ENCODE measurements at places on chromosomes 5 and 9.
A peak's percentile ranks its signal among the peaks of the same experiment; 100 is the strongest.

DNA sequence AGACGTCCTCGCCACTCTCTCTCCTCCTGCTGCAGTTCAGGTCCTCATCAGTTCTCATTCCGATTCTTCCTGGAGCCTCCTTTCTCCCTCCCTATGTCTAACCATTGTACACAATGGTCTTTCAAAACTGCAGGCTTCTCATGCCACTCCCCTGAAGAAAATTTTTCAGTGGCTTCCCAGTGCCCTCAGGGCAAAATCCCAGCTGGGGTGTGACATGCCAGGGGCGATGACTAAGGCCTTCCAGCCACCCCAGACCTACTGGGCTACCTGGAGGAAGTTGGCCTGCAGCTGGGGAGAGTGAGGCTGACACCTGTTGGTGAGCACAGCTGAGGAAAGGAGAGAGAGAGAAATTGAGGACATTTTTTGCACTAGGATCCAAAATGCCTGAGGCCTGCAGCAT is 65.2 kb downstream of the SREK1 start:
- DNase-seq: no peak

DNA sequence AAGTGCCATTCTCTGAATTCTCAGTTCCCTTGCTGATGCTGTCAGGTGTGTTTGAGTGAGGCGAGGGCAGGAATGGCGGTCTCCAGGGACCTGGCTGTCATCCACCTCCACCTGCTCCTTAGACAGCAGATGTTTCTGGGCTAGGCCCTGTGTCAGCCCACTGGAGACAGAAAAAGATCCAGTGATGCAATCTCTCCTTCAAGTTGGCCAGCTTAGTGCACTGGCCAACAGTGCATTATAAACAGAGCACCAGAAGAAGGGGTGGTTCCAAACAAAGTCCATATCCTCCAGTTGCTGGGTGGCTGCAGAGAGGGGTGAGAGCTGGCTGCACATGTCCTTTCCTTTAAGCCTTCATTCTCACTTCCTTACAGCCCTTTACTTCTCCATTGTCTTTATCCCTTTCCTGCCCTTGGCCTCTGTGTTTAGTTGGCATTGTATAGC is 26.5 kb downstream of the NANS start:
- DNase-seq: no peak

DNA sequence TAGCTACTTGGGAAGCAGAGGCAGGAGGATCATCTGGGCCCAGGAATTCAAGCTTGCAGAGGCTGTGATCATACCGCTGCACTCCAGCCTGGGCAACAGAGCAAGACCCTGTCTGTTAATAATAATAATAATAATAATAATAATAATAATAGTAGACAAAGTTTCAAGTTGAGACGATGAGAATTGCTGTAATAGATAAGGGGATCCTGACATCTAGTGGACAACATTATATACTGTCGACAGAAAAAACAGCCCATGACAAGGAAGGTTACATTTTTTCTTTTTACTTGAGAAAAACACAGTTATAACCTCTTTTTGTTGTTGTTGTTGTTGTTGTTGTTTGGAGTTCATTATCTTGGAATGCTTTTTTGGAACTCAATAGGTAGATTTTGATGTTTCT is 35.3 kb downstream of the NDFIP1 start:
- DNase-seq: no peak

- DNase-seq: no peak
Measured at GRCh38 chr5:159800131-159800840, 116.0 kb upstream of the ADRA1B start.

DNA sequence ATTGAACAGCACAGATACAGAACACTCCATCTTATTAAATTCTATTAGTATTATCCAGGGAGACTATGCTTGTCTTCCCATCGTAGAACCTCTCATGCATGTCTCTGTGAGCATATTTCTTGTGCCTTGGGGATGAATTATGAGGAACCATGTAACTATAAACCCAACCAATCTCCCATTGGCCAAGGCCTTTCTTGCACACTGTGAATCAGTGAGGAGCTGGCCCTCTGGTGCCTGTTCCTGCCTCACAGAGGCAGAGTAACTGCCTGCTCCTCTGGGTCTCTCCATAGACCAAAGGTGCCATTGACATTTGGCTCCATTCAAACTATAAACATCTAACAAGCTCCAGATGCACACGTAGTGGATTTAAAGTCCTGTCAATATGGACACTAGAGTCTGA is 190.4 kb downstream of the ENC1 start:
- no peak for DNase-seq

DNA sequence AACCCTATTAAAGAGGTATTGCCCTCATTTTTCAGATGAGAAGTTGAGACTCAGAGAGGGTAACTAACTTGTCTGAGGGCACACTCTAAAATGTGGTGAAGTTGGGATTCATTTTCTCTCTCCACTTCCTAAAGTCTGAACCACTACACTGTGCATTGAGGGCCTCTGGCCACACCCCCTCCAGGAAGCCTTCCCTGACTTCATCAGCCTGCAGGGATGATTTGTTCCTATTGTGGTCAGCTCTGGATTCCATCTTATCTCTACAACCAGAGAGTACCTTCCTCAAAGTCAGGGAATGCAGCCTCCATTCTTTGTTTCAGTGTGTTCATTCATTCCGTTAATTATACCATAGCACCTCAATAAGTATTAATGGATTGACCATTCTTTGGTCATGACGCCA is 356.0 kb upstream of the PANK3 start:
- no peak for DNase-seq

DNA sequence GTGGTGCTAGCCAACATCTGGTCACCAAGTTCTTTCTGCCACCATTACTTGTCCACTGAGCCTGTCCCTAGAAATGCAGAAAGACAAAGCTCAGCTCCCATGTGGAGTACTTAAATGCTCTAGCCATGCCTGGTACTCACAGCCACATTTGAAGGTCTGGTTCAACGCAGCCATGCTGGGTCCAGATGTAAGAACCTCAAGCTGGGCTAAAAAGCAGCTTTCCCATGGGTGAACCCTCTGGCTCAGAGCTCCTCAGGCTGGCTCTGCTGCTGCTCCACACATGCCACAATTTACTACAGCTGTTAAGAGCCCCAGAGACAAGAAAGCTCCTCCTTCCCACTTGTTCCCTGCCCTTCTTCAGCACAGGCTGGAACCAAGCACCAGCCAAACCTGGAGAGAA is 97.1 kb upstream of the LRRTM2 start:
- DNase-seq: no peak

DNA sequence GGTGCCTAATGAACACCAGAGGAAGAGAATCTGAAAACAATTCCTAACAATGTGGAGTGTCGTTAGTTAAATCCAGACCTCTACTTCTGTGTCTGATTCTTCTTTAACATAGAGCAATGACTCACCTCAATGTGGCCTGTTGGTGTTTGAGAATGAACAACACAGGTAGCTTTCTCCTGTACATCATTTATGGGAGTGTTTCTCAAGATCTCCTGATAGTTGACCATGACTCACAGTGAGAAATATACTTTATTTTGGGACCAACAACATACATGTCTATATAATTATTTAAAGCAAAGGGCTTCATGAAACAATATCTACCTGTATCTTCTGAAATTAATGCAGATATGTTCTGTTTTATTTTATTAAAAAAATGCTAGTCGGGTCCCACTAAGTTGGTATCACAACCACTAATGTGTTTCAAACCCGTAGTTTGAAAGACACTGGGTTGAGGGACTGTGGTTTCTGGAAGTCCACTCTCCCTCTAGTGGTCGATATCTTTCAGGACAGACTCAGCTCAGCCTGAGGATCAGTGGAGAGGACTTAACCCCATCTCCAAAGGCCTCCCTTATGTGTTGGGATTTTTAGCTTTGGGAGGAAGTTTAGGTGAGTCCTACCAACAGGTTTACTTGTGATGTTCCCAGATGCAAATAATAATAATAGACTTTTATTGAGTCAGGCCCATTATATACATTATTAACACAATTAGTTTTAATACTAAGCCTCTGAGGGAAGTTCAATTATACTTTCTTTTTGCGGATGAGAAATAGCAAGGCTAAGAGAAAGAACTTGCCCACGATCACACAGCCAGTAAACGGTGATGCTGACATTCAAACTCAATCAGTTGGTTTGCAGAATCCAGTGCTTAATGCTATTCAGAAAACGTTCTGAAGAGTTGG is 70.0 kb upstream of the KLF9 start:
- DNase-seq: no peak

- DNase-seq: no peak
Measured at GRCh38 chr5:3187771-3188425, 407.7 kb upstream of the IRX1 start.

GRCh38 chr9:33044677-33045282 is 19.7 kb downstream of the DNAJA1 start:
- DNase-seq: no peak

GRCh38 chr5:116739571-116739970 is 164.9 kb upstream of the SEMA6A start:
- DNase-seq: no peak

- peak; percentile 96 for DNase-seq
Measured at GRCh38 chr5:103119765-103120606, at the start of the genes GIN1 and PPIP5K2. Gene GIN1, minus strand, starts transcription at chr5:103120138. Its CDS starts 11,431 bp downstream, at chr5:103108707. Gene PPIP5K2, plus strand, starts transcription at chr5:103120301. Its CDS starts 9,289 bp downstream, at chr5:103129590.

DNA sequence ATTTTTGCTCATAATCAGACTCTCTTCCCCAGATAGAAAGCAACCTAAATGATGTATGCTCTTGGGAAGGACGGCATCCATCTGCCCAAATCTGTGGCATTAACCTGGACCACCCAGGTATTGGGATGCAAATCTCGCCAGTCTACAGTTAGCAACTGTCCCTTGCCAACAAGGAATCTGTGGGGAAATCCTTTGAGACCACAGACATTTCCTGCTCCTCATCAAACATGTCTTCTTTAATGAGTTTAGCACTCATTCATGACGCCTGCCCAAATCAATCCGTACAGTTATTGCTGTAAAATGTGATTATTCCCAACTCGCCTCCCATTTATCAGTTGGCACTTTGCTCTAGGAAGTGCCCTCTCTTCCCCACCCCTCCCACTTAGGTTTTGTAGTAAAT is 7.8 kb downstream of the ROR2 start:
- no peak for DNase-seq

DNA sequence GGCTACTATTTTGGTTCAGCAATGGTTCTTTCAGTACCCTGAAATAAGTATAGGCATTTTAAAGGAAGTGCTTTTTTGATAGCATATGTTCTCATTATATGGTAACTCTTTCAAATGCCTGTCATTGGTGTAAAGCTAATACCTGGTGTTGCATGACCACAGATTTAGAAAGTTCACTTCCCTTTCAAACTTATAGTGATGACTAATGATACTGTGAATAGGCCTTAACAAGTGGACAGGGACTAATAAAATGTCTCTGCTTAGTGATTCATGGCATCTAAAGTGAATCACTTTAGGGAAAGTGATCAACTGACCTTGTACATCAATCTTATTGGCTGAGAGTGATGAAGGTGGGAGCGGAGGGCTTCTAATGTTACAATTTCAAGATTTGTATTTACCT is 21.6 kb downstream of the MRPL22 start:
- DNase-seq: no peak

- DNase-seq: no peak
Measured at GRCh38 chr5:128082551-128083032, 974 bp upstream of the SLC12A2 start.

GRCh38 chr9:137234758-137235423 is 4.2 kb downstream of the SLC34A3 start:
- DNase-seq: no peak

DNA sequence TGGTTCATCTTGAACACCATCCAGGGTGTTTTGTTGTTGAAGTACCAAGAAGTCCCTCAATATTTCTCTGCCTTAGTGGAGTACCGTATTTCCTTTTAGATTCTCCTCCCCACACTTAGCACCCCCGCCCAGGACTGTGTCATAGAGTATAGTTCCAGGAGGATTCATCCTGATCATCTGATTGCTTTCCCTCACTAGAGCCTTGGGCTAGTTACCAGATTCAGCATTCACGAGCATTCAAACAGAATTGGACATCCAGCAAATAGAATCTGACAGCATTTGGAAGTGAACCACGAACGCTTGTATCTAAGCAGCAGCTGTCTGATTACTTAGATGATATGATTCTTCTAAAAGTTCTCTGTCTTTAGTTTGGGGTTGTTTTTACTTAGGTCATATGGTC is 248.1 kb upstream of the TAS2R1 start:
- DNase-seq: no peak

GRCh38 chr9:37238122-37238521 is 117.7 kb downstream of the ZCCHC7 start:
- no peak for DNase-seq

GRCh38 chr5:72922422-72922821 is 33.4 kb upstream of the FCHO2 start:
- DNase-seq: no peak

GRCh38 chr9:34253460-34253837 is 74.6 kb downstream of the UBAP1 start:
- DNase-seq: no peak

DNA sequence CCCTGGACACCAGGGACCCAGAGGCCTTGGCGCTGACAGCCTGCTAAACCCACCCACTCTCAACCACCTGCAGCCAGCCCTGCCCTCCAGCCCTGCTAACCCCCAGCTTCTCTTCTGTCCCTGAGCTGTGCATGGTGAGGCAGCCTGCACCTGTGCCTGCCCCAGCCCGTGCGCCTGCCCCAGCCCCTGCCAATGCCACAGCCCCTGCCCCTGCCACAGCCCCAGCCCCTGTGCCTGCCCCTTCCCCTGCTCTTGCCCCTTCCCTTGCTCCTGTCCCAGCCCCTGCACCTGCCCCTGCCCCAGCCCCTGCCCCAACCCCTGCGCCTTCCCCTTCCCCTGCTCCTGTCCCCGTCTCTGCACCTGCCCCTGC is 43.3 kb upstream of the IRX4 start:
- DNase-seq: no peak

- DNase-seq: no peak
Measured at GRCh38 chr5:32042551-32042961, 131.6 kb downstream of the GOLPH3 start.

- no peak for DNase-seq
Measured at GRCh38 chr5:142753116-142753631, 17.0 kb upstream of the ARHGAP26 start.

DNA sequence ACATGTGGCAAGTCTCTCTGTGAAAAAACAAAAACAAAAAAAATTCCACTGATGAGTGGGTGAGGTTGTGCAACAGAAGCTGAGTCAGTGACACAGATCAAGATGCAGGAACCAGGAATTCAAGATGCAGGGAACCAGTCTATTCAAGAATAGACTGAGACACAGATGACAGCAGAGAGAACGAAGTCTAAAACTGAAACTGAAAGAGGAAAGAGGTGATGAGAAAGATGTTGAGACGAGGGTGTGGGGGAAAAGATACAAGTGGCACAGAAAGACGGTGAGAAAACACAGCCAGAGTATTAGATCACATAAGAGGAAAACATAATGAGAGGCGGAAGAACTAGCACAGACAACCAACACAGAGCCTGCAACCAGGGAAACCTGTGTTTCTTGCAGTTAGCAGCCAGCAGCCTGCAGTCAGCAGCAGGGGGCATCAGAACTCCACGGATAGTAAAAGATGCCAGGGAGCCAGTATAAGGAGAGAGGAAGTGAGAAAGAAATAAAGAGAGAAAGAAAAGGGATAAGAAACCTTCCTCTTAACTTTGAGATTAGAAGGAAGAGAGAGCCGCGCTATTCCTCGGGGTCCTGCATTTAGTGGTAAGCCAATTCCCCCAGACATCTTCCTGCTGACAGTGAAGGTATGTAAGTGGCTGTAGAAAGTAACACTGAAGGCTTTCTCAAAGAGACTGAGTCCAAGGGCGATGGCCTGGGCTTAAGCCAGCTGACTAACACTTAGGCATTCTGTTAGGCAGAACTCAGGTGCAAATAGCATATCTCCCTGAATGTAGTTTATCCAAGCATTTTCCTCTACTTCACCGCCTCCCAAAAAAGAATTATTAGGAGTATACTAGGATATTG is 79.0 kb downstream of the TLR4 start:
- peak; percentile 46 for DNase-seq
